ENCODE measurements at places on chromosomes 7 and 10.
A peak's percentile ranks its signal among the peaks of the same experiment; 100 is the strongest.

GRCh38 chr10:102540023-102540422 is 36.3 kb downstream of the SUFU start:
- no peak for DNase-seq

GRCh38 chr7:146713934-146714333 is 597.3 kb downstream of the CNTNAP2 start:
- DNase-seq, result no peak

GRCh38 chr10:78116361-78116760 is 82.7 kb downstream of the RPS24 start:
- DNase-seq, result peak; percentile 19

DNA sequence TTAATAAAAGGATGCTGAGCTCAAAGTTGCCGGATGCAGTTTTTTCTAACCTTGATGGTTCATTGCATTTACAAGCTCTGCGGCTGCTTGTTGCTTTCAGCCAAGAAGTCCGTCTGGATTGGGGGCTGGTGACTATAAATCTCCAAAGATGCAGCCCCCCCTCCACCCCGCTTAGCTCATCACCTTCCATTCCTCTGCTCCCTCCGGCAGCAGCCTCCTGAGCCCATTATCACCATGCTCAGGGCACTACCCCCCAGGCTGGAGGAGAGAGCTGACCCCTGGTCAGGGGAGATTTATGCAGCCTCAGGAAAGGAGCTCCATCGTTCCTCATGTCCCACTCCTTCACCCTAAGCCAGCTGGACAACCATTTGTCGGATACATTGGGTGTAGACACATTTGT is 55.3 kb upstream of the ZRANB1 start:
- no peak for DNase-seq

DNA sequence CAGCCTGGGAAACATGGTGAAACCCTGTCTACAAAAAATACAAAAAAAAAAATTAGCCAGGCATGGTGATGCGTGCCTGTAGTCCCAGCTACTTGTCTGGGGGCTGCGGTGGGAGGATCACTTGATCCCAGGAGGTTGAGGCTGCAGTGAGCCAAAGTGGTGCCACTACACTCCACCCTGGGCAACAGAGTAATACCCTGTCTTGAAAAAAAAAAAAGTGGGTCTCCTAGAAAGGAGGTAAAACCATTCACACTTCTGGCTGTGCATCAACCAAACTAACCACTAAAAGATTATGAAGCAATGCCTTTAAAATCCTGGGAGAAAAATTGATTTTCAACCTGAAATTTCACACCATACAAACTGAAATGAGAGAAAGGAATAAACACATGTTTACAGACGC is 35.4 kb upstream of the C10orf71 start:
- DNase-seq, result no peak

DNA sequence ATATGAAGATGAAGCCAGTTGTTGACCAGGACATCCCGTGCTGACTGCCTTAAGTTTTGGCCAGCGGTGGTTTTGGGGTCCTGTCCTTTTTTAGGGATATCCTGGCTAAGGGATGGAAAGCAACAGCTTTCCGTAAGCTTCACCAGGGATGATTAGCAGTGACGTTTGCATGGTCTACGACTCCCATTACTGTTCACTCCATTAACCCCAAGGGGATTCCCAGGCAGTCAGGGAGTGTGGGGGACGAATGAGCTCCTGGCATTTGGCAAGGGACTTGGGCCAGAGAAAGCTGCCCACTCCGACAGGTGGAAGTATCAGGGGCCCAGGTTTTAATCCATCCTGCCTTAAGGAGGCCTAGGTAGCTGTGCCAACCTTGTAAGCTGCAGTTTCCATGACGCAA is 66.8 kb downstream of the ITGB1 start:
- no peak for DNase-seq

DNA sequence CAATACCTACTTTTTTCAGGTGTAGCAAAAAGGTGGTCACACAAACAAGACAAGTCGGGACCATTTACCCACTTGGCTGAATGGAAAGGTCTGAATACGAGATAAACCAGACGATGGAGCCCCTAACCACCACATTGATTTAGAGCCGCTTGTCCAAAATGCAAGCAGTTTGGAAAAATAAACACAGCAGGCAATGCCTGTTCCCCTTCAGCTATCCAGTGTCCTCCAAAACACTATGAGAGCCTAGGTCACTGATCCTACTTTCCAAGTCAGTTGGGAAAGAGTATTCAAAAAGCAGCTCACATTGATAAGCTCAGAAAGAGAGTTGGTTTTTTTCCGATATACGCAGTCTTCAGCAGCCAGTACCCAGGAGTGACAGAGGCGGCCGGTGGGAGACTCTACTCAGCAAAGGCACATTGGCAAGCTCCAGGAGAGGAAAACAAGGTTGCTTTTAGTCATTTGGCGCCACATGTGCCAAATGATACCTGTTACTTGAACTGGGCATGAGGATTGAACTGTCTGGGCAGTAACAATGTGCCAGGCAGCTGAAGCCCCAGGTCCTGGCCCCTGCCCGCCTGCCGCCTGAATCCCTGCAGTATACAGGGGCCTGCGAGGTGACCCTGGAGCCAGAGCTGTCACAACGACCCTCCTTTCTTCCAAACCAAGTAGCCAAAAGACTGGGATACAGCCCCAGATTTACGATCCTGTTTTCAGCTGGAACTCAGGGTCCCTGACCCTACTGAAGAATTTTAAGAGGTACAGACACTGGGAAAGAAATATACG is 109.8 kb downstream of the PIP4K2A start:
- DNase-seq, result no peak

DNA sequence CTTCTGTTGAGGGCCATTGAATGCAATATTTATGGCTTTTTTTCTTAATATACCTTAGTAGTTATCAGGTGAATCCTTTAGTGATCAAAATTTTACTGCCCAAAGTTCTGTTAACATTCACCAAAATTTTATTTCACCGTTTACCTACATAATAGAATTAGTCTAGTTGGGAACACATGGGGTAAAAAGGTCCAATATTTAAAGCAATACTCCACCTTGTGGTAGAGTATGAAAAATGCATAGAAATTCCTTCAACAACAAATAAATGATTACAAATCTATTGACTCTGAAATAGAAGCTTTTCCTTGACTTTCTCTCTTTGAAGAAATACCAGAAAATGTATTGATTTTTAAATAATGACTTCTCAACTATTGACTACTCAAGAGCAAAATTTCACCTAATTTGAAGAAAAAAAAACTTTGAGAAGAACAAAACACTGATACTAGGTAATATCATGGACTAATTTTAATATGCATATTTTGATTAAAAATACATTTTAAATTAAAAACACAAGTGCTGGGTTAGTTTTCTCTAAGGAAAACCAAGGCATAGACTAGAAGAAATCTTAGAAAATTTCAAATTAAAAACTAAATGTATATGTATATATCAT is 43.3 kb downstream of the POLR1F start:
- DNase-seq, result peak; percentile 7

DNA sequence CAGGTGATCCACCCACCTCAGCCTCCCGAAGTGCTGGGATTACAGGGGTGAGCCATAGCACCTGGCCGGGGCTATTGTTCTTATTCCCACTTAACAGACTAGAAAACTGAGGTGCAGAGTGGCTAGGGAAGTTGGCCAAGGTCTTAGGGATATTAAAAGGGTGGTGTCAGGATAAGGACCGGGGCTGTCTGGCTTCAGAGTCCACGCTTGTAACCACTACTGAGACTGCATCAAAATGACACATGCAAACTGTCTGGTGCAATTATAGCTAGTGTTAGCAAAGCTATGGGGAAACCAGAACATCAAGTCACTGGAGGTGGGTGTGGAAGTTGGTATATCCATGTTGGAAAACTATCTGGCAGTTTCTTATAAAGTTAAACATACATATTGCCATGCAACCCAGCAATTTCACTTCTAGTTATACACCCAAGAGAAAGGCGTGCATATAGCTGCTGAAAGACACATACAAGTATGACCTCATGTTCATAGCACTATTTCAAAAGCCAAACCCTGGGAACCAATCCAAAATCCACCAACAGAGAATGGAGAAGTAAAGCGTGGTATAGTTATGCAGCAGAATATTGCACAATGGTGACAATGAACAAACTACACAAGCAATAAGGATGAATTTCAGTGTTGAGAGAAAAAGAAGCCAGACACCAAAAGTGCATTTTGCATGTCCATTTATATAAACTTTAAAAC is 33.9 kb upstream of the EEPD1 start:
- DNase-seq, result no peak

- DNase-seq, result no peak
These were observed 28.2 kb upstream of the ANK3 start for GRCh38 chr10:60417901-60418300.

DNA sequence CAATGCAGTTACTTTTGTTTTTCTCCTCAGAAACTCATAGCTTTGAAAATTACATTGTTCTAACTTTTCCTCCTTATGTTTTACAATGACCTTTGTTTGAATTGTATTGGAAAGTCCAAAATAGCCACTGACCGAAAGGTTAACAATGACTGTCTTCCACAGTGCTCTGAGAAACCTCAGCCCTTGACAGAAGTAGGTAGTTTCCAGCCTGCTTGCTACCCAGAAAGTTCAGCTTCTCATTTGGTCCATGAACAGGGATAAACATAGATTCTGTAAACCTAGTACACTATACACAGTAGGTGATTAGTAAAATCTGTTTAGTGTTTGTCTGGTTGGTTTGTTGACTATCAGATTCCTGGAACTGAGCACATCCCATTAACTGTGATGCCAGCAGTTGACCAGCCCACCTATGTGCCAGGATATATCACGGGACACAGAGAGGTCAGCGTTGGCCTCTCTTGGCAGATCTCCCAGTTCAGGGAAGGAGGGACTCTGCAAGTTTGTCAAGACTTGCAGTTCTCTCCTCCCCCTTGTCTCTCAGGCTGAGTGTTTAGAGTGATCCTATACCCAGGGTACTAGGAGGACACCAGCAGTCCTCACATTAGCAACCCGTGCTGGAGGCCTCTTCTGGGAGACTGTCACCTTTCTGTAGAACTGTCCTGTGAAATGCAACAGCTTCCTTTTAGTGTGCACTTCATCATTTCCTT is 297.6 kb downstream of the ARHGAP12 start:
- DNase-seq, result no peak

DNA sequence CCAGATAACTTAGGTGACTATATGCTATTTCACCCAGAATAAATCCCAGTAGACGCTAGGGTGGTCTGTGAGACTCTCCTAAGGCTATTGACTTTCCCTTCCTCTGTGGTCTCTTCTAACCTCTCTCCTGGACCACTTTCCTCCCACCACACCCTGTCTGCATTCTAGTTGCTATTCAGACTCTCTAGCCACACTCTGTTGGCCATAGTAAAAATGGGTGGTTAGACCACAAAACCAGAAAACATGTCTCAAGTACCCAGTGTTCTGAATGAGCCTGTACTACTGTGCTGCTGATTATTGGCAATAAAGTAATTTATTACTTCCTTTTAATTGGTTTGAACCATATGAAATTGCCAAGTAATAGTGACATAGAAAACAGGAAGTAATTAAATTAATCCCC is 240.8 kb downstream of the KIF20B start:
- no peak for DNase-seq

Measured in right renal pelvis (tissue), 4 donors.